ENCODE measurements at places on chromosomes 5 and 9.

- DNase-seq: no peak
Observed at GRCh38 chr5:73282923-73283322, 109.9 kb downstream of the TMEM174 start.

- DNase-seq: no peak
Observed at GRCh38 chr5:164475339-164475977, 970.0 kb downstream of the MAT2B start.

DNA sequence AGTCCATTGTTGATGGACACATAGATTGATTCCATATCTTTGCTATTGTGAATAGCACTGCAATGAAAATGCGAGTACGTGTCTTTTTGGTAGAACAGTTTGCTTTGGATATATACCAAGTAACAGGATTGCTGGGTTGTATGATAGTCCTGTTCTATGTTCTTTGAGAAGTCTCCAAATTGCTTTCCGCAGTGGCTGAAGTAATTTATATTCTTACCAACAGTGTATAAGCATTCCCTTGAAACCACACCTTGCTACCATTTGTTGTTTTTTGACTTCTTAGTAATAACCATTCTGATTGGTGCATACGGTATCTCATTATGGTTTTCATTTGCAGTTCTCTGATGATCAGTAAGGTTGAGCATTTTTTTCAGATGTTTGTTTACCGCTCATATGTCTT lies 792.9 kb downstream of the PTPRD start:
- no peak for DNase-seq

GRCh38 chr5:74579215-74579614 lies 61.3 kb downstream of the ENC1 start:
- DNase-seq: peak; percentile 68

GRCh38 chr5:130251931-130252330 lies 347.7 kb downstream of the CHSY3 start:
- DNase-seq: no peak

GRCh38 chr9:3385871-3386270 lies 139.9 kb downstream of the RFX3 start:
- DNase-seq: peak; percentile 35

GRCh38 chr9:16869131-16869881 lies 1.2 kb downstream of the BNC2 start:
- DNase-seq: no peak

DNA sequence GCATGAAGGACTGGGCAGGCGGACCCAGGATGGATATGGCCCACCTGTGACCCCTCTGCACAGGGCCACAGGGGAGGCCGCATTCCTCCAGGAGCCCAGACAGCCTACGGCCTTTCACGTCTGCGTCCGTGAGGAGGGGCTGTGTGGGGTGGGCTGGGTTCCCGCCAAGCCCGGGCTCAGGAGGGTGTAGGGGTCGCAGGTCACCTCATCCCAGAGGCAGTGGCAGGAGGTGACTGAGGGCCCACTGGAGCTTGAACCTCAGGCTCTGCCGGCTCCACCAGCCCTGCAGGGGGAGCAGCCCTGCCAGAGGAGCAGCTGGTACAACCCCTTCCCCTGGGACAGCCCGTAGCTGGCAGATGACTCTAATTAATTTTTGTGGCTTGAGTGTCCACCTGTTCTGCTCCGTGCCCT lies 40.7 kb upstream of the CACNA1B start:
- no peak for DNase-seq

- no peak for DNase-seq
Observed at GRCh38 chr5:32541241-32541640, 44.1 kb upstream of the SUB1 start.

DNA sequence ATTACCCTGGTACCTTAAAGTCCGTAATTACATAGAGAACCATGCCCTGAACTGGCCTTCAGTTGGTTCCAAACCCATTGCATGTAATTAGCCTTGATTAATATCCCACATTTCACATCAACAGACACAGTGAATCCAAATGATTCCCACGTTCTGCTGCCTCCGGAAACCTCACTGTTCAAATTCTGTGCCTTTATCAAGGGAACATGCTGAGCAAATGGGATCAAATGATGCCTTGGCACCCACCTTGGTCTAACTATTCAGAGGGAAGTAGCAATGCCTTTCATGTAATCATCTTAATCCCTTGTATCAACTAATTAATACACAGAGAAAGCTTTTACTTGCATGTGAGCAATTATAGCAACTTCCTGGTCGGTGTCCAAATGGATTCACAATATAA lies 100.6 kb downstream of the EFNA5 start:
- DNase-seq: no peak
